GM12878 (cell line): ENCODE measurements at places on chromosomes 3 and 15. TPM values are rescaled to one million over a fixed set of nuclear protein-coding genes. Genes with fewer than 3 reads are reported as not detected.

DNA sequence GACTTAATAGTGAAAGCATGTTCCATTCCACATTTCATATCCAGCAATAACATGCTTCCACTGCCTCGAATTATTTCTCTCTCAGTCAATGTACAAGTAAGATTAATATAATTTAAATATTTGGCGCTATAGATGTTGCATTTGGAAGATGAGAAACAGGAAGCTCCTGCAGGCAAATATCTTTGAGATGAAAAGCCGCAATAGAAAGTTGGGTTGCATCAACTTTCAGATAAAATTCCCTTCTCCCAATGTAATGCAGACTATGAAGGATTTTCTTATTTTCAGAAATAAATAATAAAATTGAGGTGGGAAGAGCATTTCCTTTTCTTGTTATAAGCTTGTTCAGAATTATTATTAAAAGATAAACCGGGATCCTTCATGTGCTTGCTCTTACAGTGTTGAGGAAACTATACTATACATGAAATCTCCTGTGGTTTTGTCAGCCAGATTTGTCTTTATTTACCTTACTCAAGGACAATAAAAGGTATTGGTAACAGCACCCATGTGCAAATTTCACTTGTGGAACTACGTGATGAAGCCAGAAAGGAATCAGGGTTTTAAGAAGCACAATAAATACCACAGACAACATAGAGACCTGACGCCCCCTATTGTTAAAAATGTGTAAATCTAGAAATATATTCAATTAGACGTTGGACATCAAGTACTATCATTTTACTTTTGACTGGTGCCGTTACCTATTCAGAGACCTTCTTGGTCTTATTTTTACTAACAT lies 307.0 kb downstream of the ARPP21 start:
- DNase-seq, result no peak

DNA sequence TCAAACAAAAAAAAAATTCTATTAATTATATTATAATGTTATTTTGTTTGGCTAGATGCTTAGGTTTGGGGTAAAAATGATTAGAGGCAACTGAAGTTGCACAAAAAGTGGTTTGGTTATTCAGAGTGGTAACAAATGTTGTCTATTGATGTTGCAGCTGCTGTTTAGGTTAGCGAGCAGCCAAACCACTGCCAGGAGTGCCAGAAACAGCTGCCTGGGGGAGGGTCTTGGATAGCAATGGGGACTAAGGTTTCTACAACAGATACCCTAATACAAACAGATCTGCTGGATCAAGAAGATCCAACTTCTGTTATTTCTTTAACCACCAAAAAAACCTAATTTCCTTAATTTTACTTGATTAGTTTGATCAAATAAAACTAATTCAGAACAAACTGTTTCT lies 26.6 kb downstream of the BTLA start:
- DNase-seq, result no peak

DNA sequence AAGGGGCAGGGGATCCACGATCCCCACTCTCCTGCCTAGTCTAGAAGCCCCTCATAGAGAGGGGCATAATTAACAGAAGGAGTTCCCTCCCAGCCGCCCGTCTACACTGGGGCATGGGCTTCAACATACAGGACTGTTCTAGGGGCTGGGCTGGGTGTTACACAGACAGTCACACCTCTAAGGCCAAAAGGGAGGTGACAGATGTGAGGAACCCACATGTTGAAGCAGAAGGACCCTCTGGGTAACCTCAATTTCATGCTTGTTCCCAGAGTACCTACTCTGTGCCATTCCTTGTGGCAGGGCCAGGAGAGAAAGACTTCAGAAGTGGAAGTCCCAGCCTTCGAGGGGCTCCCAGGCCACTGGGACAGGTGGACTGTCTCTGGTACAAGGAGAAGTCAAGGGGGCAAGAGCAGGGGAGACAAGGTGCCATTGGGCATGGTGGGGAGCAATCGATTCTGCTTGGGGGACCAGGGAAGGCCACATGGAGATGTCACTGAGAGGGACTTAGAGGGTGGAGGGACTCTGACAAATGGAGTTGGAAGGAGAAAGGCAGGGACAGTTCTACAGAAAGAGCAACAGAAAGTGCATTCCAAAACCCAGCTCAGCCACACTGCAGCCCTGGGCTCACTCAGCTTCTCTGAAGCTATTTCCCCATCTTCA lies 71.3 kb downstream of the CPN2 start:
- DNase-seq, result no peak

- DNase-seq, result no peak
Measured at GRCh38 chr3:23201154-23201838, 1.8 kb upstream of the UBE2E2 start.

DNA sequence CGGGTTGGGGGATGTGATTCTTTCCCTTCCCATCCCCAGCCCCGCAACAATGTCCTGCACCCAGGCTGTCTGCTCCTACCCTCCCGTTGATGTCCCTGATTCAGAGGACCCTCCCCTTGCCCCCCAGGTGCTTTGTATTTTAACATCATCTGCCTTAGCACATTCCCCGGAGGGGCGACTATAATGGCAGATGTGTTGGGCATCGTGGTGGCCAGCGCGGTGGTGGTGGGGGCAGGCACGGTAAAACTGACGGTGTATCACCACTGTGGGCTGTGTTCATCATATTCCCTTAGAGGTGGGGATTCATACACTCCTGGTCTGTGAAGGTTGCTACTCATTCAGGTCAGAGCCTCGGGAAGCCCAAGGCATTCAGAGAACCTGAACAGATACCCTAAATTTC lies 173.0 kb downstream of the ADAMTS17 start:
- no peak for DNase-seq

GRCh38 chr3:126746395-126747177 lies 42.5 kb downstream of the CHCHD6 start:
- no peak for DNase-seq

- no peak for DNase-seq
Measured at GRCh38 chr3:14333621-14334020, 68.8 kb upstream of the SLC6A6 start.

DNA sequence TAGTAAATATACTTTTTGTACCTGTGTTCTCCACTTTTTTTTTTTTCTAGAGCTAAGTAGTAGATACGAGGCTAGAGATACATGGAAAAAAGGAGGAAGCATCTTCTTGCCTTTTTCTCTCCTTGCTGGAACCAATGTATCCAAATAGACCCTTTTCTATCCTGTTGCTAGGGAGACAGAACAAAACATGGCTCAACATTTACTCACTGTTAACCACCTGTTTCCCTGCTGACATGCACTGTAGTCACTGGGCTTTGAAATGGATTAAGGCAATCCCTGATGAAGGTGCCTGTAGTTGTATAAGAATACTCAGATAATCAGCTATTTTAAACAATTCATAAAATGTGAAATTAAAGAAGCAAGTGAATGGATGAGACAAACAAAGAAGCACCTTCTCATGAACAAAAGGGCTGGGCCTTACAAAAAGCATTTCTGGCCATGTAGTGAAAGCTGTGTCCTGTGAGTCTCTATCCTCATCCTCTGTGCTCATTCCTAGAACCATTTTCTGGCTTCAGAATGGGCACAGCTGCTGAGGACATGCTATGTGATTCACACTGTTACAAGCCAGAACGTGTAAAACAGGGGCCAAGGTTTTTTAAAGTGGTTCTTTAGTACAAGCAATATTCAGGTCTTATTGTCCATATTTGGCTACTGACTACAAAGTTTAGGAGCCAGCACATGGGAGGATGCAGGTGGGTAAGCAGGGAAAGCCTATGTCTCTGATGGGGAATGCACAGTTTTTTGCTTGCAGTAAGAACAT lies 100.4 kb upstream of the NDN start:
- no peak for DNase-seq

- no peak for DNase-seq
Measured at GRCh38 chr3:187616307-187616972, 53.8 kb downstream of the SST start.

DNA sequence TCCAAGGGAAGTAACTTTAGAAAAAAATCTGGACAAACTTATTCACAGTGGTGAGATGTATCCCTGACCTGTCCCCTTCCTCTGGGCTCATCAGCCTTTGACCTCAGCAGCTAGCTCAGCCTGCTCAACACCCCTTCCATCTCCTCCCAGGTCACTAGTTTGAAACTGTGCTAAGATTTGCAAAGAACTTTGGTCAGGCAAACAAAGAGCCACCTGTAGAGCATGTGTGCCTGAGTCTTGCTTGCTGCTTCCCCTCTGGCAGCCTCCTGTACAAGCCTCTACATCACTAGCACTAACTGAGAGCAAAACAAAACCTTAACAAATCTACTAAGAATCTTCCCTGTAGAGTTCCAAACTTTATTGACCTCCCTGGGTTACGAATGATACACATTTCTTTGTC lies 43.9 kb downstream of the NR1I2 start:
- no peak for DNase-seq

DNA sequence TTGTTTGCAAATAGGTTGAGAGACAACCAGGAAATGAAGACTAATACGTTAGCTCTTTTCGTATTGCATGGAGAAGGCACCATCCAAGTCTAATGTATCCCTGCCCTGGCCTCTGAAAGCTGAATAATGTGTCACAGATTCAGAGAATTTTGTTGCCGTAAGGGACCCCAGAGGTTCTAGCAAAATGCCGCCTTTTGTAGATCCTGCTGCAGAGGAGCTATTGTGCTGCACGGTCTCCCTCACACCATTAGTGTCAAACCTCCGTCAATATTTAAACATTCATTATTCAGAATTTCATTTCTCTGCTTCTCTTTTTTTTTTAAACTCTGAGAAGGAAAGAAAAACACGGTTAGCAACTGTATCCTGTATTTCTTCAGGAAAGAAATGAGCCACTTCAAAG lies 238.7 kb downstream of the EPHB1 start:
- no peak for DNase-seq

DNA sequence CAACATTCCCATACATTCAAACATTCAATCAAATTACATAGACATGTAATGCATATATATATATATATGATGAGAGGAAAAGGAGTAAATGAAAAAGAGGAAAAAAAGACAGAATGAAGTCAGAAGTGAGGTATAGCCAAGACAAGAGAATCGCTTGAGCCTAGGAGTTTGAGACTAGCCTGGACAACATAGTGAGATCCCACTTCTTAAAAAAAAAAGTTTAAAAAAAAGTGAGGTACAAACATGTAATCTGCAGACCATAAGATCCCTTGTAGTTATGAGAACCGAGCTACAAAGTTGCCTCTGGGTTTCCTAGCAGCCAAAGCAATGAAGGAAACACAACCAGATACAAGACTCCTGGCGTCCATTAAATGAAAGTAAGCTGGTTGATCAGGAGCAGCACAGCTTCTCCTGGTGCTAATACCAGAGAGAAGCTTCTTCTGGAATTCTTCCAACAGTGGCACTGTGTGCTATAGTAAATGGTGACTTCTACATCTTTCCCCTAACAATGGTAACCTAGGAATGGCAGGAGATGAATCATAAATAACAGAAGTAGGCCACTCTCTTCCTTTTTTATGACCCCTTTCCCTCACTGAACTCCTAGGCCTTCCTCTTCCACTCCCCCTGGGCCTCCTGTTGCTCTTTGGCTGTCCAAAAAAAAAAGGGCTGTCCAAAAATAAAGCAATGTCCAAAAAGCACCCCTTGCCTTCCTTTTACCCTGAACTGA lies 3.5 kb downstream of the KCNMB3 start:
- no peak for DNase-seq

CFAP44 gene
- total RNA-seq, result 2.6 and 5.7 TPM in 2 replicates

- DNase-seq, result no peak
Measured at GRCh38 chr15:33098094-33099058, 96.1 kb downstream of the FMN1 start.

GRCh38 chr15:63749330-63749942 lies 84.3 kb downstream of the HERC1 start:
- DNase-seq, result no peak

ISLR2 gene
- 0.21 and 0.37 TPM in 2 replicates for total RNA-seq

GRCh38 chr3:128400671-128401070 lies 66.0 kb downstream of the DNAJB8 start:
- no peak for DNase-seq

DNA sequence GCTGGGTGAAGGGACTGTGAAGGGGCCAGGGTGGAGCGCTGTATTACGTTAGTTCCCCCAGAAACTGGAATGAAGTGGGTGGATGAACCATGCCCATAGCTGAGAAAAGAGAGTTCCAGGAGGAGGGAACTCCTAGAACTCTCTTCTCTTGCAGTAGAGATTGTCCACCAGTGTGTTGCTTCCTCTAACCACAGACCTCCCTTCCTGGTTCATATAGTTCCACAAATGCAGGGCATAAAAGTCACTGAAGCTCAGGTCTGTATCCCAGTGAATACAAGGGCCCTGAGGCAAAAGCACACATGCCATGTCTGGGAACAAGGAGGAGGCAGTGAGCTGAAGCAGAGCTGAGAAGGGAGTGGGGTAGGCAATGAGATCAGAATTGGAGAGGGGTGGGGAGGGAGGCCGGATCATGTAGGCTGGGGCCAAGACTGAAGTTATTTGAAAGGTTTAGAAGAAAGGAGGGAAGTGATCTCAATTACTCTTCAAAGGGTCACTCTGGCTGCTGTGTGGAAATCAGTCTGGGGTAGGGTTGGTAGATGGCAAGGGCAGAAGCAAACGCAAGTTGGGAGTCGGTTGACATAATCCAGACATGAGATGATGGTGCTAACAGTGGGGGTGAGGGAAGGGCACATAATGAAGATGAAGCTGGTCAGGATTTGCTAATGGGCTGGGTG lies 6.5 kb downstream of the A4GNT start:
- no peak for DNase-seq
